ENCODE measurements at places on chromosomes 3 and 15. TPM values are rescaled to one million over a fixed set of nuclear protein-coding genes. Genes with fewer than 3 reads are reported as not detected.

PARP14 gene
- total RNA-seq = 9.1 TPM

GPR15 gene
- total RNA-seq = not detected

A4GNT gene
- not detected for total RNA-seq

CLDN16 gene
- not detected for total RNA-seq

PPP4R2 gene
- 44.5 TPM for total RNA-seq

STX19 gene
- total RNA-seq = not detected

CPNE9 gene
- total RNA-seq = 0.10 TPM

PYGO1 gene
- 7.4 TPM for total RNA-seq

EPB42 gene
- total RNA-seq = not detected

TICRR gene
- total RNA-seq = 13.7 TPM

DYNC1LI1 gene
- 40.3 TPM for total RNA-seq

KBTBD12 gene
- not detected for total RNA-seq

PLD1 gene
- 7.2 TPM for total RNA-seq

BTLA gene
- not detected for total RNA-seq

WDR93 gene
- 0.15 TPM for total RNA-seq

LDHAL6B gene
- not detected for total RNA-seq

TGM5 gene
- total RNA-seq = not detected

CSPG4 gene
- total RNA-seq = 0.07 TPM

KNL1 gene
- 7.0 TPM for total RNA-seq

ERICH6 gene
- total RNA-seq = not detected

CDC25A gene
- total RNA-seq = 12.3 TPM

UBR1 gene
- 3.0 TPM for total RNA-seq

TMEM266 gene
- not detected for total RNA-seq

VPS18 gene
- 25.4 TPM for total RNA-seq

TRPM1 gene
- total RNA-seq = not detected

ZDHHC23 gene
- 3.8 TPM for total RNA-seq

VEPH1 gene
- total RNA-seq = not detected

SCAANT1 gene
- total RNA-seq = not detected

CFAP44 gene
- total RNA-seq = 2.5 TPM

TMEM207 gene
- total RNA-seq = not detected

FGF7 gene
- total RNA-seq = not detected

RARRES1 gene
- 9.2 TPM for total RNA-seq

GTF2E1 gene
- 12.0 TPM for total RNA-seq

CHRNA3 gene
- total RNA-seq = 0.35 TPM

MYH15 gene
- total RNA-seq = 0.30 TPM

GP9 gene
- not detected for total RNA-seq

SEMA5B gene
- 0.43 TPM for total RNA-seq

PPP2R3A gene
- total RNA-seq = 4.5 TPM

PLA2G4E gene
- not detected for total RNA-seq

SAMD7 gene
- not detected for total RNA-seq

C3orf49 gene
- total RNA-seq = not detected

ADGRG7 gene
- total RNA-seq = not detected

SLC28A1 gene
- total RNA-seq = not detected

DAPK2 gene
- 3.8 TPM for total RNA-seq

SLC2A2 gene
- not detected for total RNA-seq

TRIM42 gene
- total RNA-seq = not detected

BLOC1S6 gene
- 21.0 TPM for total RNA-seq

CHRM5 gene
- not detected for total RNA-seq

EEF1AKMT4 gene
- 12.7 TPM for total RNA-seq

SLC33A1 gene
- total RNA-seq = 16.6 TPM

Measured in A549 treated with RU486 at 1 μM for 4 hours (cell line).